ENCODE measurements at places on chromosomes 16 and 17.

DNA sequence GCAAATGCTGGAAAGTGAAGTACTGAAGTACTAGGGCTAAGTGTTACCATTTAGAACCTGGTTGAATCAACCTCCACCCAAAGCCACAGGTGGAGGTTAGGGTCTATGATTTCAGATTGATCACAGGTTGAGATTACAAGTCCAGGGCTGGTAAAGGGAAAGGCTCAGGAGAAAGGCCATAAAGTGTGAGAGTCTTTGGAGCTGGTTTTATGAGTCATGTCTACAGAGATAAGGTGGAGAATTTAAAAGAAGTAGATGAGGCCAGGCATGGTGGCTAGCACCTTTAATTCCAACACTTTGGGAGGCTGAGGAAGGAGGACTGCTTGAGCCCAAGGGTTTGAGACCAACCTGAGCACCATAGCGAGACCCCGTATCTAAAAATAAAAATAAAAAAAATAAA is 221.7 kb upstream of the CDH11 start:
- no peak for DNase-seq

DNA sequence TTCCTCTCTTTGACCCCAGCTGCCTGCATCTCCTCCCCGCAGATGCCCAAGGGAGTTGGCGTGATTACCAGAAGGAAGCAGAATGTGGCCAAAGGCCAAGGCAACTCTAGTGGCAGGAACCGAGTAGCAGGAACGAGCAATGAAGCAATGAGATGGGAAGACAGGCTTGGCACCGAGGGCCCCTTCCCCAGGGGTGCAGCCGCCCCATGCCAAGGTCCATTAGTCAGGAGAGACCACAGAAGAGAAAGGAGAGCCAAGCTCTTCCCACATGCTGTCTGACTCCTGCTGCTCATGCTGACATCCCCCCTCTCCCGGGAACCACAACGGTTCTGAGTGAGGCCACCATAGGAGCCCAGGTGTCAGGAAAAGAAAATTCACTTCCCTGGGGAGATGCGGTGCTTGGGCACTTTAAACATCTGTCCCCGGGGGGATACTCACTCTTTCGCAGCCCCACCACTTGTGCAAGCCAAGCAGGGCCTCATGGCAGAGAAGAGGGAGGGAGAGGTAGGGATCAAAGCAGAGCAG is 67.4 kb downstream of the MYO18A start:
- DNase-seq, result no peak

- no peak for DNase-seq
Observed at GRCh38 chr17:78234261-78234865, 2.9 kb downstream of the TMEM235 start.

- no peak for DNase-seq
Observed at GRCh38 chr16:81562174-81562849, 117.7 kb downstream of the CMIP start.

DNA sequence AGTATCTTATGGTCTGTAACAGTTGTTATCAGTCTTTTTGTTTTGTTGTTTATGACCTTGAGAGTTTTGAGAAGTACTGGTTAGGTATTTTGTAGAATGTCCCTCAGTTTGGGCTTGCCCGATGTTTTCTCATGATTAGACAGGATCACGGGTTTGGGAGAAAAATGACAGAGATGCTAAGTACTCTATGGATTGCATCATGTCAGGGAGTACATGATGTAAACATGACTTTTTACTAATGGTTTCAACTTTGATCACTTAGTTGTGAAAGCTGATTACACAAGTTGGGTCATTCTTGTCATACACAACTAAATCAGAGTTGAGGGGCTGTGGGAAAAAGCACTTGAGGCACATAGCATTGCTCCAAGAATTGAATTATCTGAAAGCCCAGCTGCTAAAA is 94.7 kb upstream of the SIAH1 start:
- no peak for DNase-seq

DNA sequence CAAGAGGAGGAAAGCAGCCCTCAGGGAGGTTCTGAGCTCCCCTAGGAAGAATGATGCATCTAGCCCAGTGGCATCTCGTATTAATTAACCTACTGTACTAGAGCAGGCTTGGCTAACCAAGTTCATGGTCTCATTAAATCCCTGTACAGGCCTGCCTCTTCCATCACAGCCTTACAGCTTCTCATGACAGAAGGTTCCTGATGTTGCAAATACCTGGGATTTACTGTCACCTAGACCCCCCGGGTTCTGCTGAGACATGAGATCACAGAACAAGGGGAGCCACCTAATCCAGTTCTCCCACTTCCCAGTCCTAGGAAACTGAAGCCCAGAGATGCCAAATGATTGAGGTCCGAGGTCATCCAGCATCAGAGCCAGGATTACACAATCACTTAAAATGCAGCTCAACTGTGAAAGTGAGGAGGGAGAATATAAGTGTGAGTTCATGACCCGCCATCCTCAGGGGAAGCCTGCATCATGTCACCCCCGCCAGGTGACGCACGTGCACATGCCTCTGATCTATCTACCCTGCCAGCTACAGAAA is 23.9 kb downstream of the ACLY start:
- DNase-seq, result no peak

GRCh38 chr17:38815576-38816193 is 9.4 kb downstream of the CWC25 start:
- DNase-seq, result no peak

GRCh38 chr17:62676952-62677596 is 49.6 kb downstream of the MRC2 start:
- DNase-seq, result no peak

DNA sequence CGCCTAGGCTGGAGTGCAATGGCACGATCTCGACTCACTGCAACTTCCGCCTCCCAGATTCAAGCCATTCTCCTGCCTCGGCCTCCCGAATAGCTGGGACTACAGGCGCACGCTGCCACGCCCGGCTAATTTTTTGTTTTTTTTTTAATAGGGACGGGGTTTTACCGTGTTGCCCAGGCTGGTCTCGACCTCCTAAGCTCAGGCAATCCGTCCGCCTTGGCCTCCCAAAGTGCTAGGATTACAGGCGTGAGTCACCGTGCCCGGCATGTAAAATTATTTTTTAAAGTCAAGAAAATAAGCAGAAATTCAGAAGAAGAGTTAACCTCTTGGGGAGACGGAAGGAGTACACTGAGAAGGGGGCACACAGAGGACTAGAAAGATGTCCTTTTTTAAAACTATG is 27.5 kb downstream of the CDYL2 start:
- no peak for DNase-seq

Data from stimulated activated CD8-positive, alpha-beta memory T cell treated with anti-CD3 and anti-CD28 coated beads, Interleukin-15, amount 100 ng/mL, for 1 hour (primary cell).